CD4-positive, alpha-beta memory T cell (primary cell): ENCODE measurements at places on chromosomes 12 and 14. TPM values are rescaled to one million over a fixed set of nuclear protein-coding genes. Genes with fewer than 3 reads are reported as not detected.

The ZDHHC22 gene
- total RNA-seq: not detected

The SETD1B gene
- total RNA-seq: 67.1 TPM

The CCDC88C gene
- total RNA-seq: 272 TPM

The IAPP gene
- not detected for total RNA-seq

The PSMC1 gene
- total RNA-seq: 52.5 TPM

- H3K27me3 ChIP-seq: no peaks in the 10 kb centered on the region
- H3K4me1 ChIP-seq: no peaks in the 10 kb centered on the region
- H3K4me3 ChIP-seq: no peak overlapping the region
- DNase-seq: no peak
- H3K36me3 ChIP-seq: no peaks in the 10 kb centered on the region
- H3K27ac ChIP-seq: no peak overlapping the region
Observed at GRCh38 chr14:23044840-23045239, 2.8 kb downstream of the PSMB11 start.

- DNase-seq: peak; percentile 0
- H3K4me1 ChIP-seq: no peaks in the 10 kb centered on the region
- H3K27me3 ChIP-seq: no peaks in the 10 kb centered on the region
- H3K36me3 ChIP-seq: no peaks in the 10 kb centered on the region
- H3K4me3 ChIP-seq: no peak overlapping the region
Observed at GRCh38 chr12:43676183-43676813, 82.3 kb downstream of the PUS7L start.

DNA sequence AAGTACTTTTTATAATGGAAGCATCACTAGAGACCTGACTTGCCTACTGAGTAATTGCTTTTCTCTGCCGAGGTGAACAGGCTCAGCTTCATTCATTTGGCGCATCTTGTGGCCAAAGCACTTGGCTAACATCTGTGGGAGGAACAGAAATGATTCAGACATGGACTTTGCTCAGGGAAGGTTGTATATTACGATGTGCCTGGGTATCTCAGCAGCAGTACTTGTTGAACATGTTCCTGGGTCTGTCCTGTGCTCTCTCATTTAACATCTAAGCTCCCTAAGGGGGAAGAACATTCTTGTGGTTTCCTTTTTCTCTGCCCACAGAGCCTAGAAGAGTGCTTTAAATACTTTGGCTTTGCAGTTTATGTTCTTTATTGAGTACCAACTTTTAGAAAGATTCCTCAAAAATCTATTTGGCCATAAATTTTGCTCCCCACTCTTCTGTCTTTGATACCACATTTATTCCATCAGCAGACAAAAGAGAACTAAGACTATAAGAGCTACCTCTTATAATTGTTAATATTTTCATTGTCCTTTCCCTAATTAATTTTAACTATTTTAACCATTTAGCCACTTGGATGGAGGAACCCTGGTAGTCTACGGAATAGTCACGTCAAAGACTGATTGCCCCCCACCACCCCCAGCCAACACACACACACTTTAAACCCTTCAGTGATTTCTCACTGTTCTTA, 101.2 kb upstream of the EGLN3 start:
- H3K4me1 ChIP-seq: peaks cover 25% of the 10 kb centered on the region
- no peak overlapping the region for H3K27ac ChIP-seq
- H3K27me3 ChIP-seq: no peaks in the 10 kb centered on the region

DNA sequence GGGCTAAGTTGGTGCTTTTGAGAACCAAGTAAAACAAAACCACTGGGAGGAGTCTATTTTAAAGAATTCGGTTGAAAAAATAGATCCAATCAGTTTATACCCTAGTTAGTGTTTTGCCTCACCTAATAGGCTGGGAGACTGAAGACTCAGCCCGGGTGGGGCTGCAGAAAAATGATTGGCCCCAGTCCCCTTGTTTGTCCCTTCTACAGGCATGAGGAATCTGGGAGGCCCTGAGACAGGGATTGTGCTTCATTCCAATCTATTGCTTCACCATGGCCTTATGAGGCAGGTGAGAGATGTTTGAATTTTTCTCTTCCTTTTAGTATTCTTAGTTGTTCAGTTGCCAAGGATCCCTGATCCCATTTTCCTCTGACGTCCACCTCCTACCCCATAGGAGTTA, 1.8 kb upstream of the RAB5B start:
- H3K27me3 ChIP-seq: no peaks in the 10 kb centered on the region
- peaks cover 43% of the 10 kb centered on the region for H3K4me1 ChIP-seq
- H3K4me3 ChIP-seq: no peak overlapping the region
- no peaks in the 10 kb centered on the region for H3K36me3 ChIP-seq

- no peak for DNase-seq
- no peaks in the 10 kb centered on the region for H3K36me3 ChIP-seq
- no peak overlapping the region for H3K27ac ChIP-seq
- no peaks in the 10 kb centered on the region for H3K27me3 ChIP-seq
- H3K4me1 ChIP-seq: peaks cover 35% of the 10 kb centered on the region
Observed at GRCh38 chr12:64585104-64585503, 25.2 kb upstream of the RASSF3 start.

- no peaks in the 10 kb centered on the region for H3K27me3 ChIP-seq
- DNase-seq: no peak
- H3K4me3 ChIP-seq: no peak overlapping the region
Observed at GRCh38 chr12:5689773-5690172, 255.3 kb downstream of the ANO2 start.
